ENCODE measurements at places on chromosomes 6 and 20.

- no peak for DNase-seq
Observed at GRCh38 chr6:33987531-33988021, 158.3 kb downstream of the GRM4 start.

DNA sequence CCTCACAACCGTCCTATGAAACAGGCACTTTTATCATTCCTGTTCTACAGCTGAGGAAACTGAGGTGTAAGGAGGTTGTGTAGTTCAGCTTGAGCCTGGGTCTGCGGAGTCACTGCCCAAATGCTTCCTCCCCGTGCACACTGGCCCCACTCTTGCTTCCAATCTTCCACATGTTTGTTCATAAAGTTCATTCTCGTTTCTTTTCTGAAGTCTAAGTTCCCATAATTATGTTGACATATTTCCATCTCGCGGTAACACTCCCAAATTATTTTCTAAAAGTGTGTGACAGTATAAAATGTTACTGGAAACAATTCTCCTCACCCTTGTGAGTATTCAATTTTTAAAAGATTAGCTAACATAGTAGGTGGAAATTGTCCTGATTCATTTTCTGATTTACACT, 106.9 kb downstream of the SLC22A3 start:
- DNase-seq, result no peak

- DNase-seq, result no peak
Observed at GRCh38 chr6:165823609-165824326, 160.7 kb upstream of the PDE10A start.

GRCh38 chr20:36644032-36644705, 1.8 kb downstream of the SLA2 start:
- DNase-seq, result peak; percentile 36

DNA sequence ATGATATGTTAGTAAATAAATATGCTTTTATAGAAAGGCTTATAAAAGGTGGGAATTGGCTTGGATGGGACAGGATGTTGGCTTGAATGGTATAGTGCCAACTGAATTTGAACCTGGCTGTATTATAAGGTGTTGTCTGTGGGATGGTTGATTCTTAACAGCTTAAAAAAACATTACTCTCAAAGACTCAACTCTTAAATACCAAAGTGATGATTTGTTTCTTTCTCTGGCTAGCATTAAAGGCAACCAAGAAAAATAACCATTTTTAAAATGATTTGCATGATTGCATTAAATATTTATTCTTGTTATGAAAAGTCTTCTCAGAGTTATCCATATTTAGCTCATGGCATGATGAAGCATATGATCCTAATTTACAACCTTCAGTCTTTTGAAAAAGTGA, 216.2 kb downstream of the RIMS1 start:
- DNase-seq, result no peak

GRCh38 chr6:156319707-156320106, 457.5 kb upstream of the ARID1B start:
- no peak for DNase-seq

- DNase-seq, result no peak
Observed at GRCh38 chr20:51525241-51526105, 17.0 kb downstream of the NFATC2 start.

DNA sequence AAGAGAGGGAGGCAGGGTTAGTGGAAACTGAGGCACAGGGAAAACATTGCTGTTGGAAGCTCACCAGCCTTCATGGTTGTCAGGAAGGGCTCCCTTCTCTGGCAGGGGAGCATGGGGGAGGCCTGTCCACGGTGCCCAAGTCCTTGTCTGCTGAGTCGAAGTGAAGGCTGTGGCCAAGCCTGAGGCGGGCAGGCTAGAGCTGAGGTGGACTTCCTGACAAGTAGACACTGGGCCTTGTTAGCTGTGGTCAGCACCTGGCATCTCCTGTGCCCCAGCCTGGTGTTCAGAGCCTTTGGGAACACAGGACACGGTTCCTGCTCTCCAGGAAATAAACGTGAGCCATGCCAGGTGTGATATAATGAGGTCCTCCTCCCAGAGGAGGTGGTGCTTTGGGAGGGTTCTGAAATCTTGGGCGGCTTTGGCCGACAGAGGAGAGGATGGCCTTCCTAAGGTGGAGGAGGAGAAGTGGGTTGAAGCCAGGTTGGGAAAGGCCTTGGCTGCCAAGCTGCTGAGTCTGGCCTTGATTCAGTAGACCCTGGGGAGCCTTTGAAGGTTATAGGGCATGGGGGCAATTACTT, 138.4 kb upstream of the RNF24 start:
- DNase-seq, result no peak

- DNase-seq, result no peak
Observed at GRCh38 chr6:87636315-87636714, 46.4 kb downstream of the ORC3 start.

- no peak for DNase-seq
Observed at GRCh38 chr20:45970646-45971424, 1.2 kb downstream of the ZNF335 start.

DNA sequence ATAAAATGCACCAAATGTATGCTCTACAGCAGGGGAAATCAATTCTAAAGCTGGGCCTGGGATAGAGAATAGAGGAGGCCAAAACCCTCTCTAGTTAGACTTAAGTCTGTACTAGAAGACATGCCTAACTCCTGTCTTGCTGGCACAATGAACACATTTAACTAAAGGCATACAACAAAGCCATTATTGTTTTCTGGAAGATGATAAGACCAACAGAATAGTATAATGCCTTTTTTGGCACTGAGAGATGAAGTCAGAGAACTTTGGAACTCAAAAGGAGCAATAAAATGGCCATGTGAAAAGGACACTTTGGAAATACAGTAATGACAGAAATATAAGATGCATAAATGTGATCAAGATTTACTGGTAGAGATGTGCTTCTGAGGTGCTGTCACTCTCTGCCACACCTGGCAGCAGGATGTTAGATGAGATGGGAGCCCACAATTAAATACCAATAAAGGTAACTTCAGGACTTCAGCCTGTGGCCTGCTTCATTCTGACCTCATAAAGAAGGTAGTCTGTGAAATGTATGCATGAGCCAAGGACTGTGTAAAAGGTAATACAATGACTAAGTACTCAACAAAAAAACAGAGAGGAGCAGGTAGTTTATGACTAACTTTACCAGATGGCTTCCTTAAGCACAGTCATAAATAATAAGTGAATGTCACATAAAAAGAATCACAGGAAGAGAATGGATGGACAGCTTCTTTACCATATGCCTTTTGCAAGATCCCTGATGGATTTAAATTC, 333.4 kb downstream of the BCKDHB start:
- no peak for DNase-seq

- DNase-seq, result no peak
Observed at GRCh38 chr20:23654000-23654399, 16.2 kb upstream of the CST3 start.

DNA sequence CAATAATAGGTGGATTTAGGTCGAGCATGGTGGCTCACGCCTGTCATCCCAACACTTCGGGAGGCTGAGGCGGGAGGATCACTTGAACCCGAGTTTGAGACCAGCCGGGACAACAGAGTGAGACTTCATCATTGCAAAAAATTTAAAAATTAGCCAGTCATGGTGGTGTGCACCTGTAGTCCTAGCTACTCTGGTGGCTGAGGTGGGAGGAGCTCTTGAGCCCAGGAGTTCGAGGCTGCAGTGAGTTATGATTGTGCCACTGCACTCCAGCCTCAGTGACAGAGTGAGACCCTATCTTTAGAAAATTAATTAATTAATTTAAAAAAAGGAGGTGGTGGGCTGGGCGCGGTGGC, 13.4 kb upstream of the C20orf203 start:
- DNase-seq, result no peak

- no peak for DNase-seq
Observed at GRCh38 chr6:155262655-155263054, 1.2 kb upstream of the CLDN20 start.

DNA sequence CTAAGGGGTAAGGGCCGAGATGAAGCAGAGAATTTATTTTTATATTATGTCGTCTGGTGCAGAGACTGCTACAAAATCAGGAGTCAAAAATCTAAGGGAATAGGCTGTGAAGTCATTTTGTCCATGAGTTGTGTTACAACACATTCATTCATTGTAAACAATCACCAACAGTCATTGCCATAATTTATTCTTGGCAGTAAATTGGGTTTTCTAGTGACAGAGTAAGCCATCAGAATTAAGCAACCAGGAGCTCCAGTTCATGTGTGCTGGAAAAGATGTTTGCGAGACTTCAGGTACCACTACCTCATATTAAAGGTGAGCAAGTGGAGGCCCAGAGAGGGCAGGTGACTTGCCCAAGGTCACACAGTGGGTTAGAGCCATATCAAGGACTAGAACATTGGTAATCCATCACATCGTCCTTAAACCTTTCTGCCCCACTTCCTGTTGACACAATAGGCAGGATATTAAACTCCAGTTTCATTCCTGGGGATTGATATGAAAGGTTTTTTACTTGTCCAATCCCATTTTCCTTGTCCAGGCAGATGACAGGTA, 46.0 kb downstream of the E2F3 start:
- no peak for DNase-seq

- DNase-seq, result no peak
Observed at GRCh38 chr6:8110725-8111124, 8.4 kb upstream of the EEF1E1 start.

GRCh38 chr6:38801305-38801704, 86.2 kb downstream of the DNAH8 start:
- no peak for DNase-seq

DNA sequence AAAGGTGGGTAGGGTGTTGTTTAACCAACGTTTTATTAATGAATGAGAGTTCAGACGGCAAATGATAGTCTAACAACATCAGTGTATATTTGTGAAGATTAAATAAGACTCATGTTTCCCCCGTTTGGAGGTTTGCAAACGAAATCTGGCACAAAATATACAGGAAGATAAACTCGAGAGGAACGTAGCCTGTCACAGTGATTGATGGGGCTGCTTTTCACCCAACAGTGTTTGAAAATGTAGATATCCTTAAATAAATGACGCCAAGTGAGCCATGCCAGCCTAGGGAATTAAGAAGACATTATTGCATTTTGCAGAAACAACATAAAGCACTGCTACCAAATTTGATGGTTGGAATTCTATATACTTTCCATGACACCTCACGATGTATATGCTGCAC, 696.5 kb upstream of the FLRT3 start:
- no peak for DNase-seq

DNA sequence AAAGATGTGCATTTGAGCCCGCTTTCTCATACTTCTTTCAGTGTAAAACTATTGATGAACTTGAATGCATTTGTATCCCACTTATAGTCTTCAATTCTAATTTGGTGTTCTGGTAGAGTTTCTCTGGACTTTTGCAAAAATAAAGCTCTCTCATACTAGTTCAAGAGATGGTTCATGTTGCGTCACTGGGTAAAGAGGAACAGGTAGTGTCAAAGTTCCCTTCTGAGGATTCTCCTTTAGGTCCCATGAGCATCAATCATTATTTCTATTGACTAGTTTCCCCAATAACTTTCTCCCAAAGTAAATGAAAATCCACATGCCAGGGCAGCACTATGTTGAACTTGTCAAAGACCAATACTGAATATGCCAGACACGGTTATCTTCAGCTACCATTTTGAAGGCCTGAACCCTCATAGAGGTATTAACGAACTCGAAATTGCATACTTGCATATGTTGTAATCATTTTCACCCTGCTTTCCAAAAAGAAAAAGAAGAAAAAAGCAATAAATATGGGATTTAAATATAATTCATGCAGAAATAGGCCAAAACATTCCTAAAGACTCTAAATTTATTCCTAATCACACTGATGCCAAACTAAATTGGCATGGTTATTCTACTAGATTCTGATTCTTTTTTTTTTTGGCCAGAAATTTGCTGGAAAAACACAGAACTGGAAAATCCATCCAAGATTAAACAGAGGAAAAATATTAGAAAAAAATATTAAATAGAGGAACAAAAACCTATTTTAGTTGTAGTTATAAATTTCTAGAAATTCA, 84.5 kb downstream of the SGK1 start:
- DNase-seq, result no peak

DNA sequence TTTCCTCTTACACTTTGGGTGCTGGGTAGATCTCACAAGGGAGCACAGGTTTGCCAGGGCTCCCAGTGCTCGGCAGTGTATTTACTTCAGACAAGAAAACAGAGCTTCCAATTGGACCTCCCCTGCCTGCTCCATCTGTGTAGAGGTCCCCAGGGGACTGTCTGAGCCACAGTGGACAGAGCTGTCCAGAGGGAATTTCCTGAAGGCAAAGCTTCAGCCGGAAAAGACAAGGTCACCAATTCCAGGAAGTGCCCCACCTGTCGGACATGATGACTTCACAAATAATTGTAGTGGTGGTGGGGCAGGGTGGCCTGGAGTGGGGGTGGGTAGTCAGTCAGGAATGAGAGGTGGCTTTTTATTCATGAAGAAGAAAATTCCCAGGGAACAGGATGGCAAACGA, 18.6 kb downstream of the ADGRF5 start:
- DNase-seq, result no peak

DNA sequence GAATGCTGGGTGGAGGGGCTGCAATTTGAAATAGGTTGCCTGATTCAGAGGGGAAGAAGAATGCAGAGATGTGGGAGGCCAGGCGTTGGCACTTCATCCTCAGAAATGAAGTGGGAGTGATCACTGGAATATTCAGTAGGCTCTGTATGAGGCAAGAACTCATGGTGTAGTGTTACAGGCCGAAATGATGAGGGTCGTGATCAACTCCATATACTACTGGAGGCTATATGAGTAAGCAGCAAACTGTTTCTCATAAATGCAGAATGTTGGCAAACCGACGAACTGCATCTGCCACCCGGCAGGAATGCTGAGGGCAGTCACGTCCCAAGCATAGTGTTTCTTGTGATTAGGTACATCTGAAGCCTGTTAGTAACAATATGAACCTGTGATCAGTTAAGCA, 12.7 kb downstream of the KCNS1 start:
- DNase-seq, result no peak

DNA sequence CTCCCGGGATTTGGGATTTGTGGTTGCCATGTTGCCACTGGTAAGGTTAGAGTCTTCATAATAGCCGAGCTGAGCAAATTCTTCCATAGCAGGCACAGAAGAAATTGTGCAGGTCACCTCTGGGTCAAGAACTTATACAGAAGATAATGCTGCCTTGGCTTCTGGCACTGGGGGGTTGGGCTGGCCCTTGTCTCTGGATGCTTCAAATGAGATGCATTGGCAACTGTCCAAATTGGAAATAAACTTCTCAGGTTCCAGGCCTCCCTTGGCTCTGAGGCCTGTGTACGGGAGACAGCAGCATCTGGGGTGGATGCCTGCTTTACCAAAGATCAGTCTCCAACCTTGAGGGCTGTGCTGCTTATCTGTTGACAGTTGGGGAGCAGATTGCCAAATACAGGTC, 26.2 kb downstream of the MYO6 start:
- DNase-seq, result no peak
